HuH-7 (cell line): ENCODE measurements at places on chromosomes 12 and 14.
A peak's percentile ranks its signal among the peaks of the same experiment; 100 is the strongest.

- DNase-seq, result no peak
Measured at GRCh38 chr14:100188392-100189030, 29.1 kb upstream of the DEGS2 start.

DNA sequence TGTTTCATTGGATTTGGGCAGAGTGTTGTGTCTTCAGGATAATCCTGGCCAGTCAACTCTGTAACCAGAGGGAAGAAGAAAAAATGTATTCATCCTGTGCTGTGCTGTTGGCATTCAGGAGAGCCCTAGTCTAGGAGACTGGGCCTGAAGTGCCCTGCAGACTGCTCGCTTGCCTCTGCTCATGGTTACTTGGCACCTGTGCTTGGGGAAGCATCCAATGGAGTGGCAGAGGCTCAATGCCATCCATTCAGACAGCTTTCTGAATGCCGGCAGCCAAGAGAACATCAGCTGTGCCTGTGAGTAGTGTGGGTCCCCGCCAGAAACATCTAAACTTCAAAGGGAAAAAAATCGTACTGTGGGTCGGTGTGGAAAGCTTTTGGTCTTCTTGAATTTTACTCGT lies 124.2 kb downstream of the SRGAP1 start:
- no peak for DNase-seq

DNA sequence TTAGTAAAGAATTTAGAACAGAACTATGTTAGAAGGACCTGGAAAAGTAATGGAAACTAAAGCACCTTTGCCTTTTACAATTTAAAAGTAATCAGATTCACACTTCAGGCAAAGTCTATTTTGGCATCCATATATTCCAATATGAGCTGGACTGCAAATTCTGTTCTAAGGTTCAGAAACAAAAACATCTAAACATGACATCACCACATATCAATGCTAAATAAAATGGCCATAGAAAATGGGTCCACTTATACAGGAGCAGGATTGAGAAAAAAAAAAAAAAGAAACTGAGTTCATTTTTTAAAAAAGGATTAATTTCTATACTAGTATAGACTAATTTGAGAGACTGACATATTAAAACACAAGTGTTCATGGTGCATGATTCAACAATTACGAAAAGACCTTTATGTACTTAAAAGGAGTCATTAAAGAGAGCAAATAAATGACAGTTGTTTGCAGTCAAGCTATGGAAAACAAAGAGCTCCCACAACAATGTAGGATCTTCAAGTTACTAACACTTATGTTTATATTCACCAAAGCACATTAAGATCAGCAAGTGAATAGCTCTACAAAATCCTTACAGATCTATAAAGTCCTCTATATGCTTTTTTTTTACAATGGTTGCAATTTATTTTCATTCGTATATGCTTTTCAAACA lies 45.7 kb downstream of the DICER1 start:
- DNase-seq, result no peak

- DNase-seq, result no peak
Measured at GRCh38 chr12:64819816-64820402, 4.5 kb upstream of the TBC1D30 start.

DNA sequence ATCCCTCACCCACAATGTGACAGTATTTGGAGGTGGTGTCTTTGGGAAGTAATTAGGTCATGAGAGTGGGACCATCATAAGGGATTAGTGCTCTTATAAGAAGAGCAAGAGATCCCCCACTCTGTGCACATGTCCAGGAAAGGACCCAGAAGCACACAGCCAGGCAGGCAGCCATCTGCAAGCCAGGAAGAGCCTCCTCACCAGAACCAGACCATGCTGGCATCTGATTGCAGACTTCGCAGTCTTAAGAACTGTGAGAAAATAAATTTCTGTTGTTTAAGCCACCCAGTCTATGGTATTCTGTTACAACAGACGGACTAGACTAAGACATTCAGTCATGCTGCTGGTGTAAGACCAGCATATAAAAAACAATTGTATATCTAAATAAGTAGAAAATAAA lies 69.8 kb downstream of the EFCAB11 start:
- no peak for DNase-seq

- DNase-seq, result no peak
Measured at GRCh38 chr12:79402606-79403005, 288.2 kb downstream of the PAWR start.

DNA sequence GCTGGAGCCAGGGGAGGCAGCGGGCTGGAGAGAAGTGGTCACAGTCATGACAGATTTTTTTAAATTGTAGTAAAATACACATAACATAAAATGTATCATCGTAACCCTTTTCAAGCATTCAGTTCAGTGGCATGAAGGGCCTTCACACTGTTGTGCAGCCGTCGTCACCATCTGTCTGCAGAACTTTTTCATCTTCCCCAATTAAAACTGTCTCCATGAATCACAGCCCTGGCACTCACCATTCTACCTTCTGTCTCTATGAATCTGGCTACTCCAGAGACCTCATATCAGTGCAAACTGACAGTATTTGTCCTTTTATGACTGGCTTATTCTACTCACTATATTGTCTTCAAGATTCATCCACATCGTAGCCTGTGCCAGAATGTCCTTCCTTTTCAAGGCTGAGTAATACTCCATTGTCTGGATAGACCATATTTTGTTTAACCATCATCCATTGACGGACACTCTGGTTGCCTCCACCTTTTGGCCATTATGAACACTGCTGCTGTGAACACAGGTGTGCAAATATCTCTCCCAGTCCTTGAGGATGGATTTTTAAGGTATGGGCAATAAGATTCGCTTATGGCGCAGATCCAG lies 91.5 kb upstream of the NCOR2 start:
- no peak for DNase-seq

DNA sequence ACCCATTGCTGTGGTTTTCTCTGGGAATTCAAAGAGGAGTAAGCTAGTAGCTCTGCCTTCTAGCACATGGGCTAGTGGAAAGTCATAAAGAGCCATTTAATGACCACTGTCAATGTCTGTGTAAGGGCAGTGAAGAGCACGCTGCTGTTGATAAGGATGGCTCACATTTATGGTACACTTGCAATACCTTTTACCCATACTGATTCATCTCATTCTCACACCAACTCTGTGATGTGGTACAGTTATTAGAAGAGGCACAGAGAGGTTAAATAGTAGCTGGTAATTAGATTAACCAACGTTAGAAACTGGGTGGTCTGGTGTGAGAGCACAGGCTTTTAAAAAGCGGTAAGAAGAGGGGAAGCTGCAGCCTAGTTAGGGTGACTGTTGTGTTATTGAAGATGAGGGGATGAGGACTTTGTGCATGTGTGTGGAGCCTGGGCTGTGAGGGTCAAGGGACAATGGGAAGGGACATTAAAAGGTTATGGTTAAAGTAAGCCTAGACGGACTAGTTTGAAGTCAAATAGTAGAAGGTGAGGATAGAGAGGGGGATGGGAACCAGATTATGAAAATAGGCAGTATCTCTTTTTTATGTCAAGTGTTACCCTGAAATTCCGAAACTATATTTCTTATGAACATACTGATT lies 25.2 kb downstream of the RASSF3 start:
- DNase-seq, result no peak

DNA sequence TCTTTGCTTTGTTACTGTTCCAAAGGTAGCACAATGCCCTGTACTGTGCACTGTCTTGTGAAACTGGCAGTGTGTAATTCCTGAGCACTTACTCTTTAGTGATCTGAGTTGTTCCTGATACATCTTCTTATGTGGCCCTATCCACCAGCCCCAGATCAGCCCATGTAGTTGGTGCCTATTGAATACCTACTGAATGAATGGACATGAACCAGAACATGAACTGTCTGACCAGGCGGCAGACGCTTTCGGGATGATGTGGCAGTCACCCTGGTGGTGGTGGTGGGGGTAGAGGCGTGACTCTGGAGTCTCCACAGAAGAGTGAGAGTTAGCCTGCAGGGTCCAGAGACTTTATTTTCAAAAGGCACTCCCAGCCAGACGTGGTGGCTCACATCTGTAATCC lies 46.6 kb upstream of the PAPOLA start:
- DNase-seq, result no peak

DNA sequence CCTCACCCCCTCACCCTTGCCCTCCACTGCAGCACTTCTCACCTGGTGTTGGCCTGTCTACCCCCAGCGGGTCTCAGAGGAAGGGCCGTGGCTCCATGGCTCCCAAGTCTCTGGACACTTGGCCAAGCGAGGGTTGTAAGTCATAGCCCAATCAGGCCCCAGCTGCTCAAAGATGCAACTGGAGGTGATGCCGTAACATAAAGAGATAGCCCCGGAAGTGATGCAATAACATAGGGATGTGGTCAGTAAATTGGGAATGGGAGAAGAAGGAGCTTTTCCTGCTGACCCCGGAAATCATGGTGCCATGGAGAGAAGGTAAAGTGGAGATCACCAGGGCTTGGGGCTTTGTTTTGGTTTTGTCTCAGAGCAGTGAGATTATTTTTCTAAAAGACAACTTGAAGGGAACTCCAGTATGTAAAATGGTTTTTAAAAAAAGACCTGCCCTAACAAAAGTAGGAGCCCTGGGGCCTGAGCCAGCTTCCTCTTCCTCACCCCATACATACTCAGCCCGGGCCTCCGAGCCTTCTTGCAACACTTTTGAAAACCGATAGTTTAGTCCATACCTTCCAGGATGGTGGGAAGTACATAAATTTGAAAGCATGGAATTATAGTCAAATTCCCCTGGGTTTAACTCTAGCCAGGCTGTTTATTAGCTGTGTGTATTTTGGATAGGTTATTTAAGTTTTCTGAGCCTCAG lies 212.5 kb downstream of the CRADD start:
- no peak for DNase-seq

GRCh38 chr14:100796946-100797345 lies 29.0 kb upstream of the MEG3 start:
- no peak for DNase-seq

DNA sequence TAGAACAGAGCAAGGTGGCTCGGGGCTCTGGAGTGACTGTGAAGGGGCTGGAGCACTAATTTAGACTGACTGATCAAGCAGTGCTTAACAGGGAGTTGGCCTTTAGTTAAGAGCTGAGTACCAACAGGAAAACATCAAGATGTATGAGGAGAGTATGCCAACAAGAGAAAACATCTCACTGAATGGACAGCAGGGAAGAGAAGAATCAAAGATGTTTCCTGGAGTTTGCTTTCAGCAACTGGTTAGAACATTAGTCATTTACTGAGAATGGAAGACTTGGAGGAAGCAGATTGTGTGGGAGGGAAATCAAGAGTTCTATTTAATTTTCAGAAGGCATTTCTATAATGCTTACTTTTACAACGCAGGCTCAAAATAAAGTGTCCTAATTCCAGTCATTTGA lies 259.3 kb downstream of the ADAMTS20 start:
- DNase-seq, result no peak

DNA sequence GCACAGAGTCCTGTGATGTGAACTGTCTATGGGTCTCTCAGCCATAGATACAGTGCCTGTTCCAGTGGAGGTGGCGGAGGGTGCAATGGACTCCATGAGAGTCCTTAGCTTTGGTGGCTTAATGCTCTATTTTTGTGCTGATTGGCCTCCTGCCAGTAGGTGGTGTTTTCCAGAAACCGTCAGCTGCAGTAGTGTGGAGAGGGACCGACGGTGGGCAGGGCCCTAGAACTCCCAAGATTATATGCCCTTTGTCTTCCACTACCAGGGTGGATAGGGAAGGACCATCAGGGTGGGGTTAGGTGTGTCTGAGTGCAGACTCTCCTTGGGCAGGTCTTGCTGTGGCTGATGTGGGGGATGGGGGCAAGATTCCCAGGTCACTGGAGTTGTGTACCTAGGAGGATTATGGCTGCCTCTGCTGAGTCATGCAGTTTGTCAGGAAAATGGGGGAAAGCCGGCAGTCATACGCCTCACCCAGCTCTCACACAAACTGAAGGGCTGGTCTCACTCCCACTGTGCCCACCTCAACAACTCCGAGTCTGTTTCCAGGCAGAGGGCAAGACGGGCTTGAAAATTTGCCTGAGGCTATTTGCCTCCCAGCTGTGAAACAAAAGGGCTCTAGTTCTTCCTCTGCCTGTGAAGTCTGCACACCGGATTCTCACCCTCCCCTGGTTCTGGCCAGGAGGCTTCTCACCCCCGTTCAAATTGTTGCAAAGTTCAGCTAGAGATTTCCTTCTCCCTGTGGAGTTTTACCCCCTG lies 24.9 kb upstream of the ZDHHC17 start:
- no peak for DNase-seq

- no peak for DNase-seq
Measured at GRCh38 chr14:100639280-100639679, 52.1 kb upstream of the BEGAIN start.

GRCh38 chr12:89167986-89168385 lies 184.3 kb downstream of the DUSP6 start:
- DNase-seq, result no peak

- DNase-seq, result no peak
Measured at GRCh38 chr12:65171870-65172269, 2.5 kb downstream of the LEMD3 start.

DNA sequence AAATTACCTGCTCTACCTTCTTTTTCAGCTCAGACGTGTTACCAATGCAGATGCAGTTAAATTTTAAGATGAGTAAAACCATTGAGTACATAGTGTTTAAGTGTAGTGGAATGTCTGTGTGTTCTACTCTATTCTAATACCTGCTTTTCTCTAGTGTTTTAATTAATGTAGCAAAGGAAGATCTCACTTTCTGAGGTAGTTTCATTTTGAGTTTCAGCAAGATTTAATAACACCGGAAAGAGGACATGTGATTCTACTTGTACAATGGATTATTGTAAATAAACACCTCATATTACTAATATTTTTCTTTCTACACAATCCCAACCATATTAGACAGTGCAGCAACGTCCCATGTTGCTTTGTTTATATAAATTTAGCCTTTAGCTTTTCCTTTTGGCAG lies 315.4 kb downstream of the RAD51B start:
- DNase-seq, result no peak

- DNase-seq, result no peak
Measured at GRCh38 chr12:95548056-95548538, 3.2 kb downstream of the USP44 start.

DNA sequence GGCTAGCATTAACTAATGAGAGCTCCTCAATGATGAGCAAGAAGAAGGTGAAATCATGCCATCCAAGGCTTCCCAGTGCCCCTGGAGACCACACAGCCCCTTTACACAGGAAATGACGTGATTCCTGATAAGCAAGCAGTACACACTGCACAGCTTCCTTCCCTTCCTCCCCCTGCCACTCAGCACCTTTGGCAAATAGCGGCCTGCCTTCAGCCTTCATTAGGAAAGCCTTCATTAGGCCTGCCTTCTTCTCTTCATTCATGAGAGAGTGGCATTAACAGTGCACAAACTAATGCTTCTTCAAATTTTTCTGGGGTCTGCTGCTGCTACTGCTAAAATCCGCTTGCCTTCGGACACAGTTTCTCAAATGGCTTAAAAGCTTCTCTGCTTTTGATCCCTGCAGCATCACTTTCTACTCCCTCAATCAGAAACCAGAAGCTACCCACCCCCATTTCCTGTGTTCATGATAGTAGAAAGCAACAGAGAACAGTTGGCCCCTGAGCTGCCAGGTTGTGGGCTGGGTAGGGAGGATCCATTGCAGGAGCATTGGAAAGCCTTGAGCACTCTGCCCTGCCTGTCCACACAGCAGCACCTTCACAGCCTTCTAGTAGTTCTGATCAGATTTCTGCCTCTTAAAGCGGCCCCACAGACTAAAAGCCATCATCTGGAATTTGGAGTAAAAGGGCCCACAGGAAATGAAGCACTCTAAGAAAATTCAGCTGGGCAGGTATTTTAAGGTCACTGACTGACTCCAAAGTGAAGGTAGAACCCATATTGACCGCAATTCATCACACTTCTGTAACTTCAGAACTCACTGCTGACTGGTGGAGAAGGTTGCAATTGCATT lies 103.8 kb upstream of the ETV6 start:
- DNase-seq, result no peak

- DNase-seq, result peak; percentile 20
Measured at GRCh38 chr12:62434494-62435302, 31.9 kb upstream of the MON2 start.

GRCh38 chr14:67541448-67542387 lies 8.6 kb downstream of the PLEKHH1 start:
- DNase-seq, result no peak
